Osteocyte (in vitro differentiated cells): ENCODE measurements at places on chromosomes 6 and 20.

GRCh38 chr6:142605922-142606485 is 304.2 kb downstream of the ADGRG6 start:
- H3K36me3 ChIP-seq = no peaks in the 10 kb centered on the region
- H3K4me3 ChIP-seq = no peak overlapping the region
- no peak for DNase-seq
- H3K27ac ChIP-seq = no peak overlapping the region

GRCh38 chr6:169263374-169263773 is 9.7 kb upstream of the THBS2 start:
- H3K27ac ChIP-seq = no peak overlapping the region
- H3K36me3 ChIP-seq = no peaks in the 10 kb centered on the region
- DNase-seq = no peak
- peaks cover 7% of the 10 kb centered on the region for H3K4me1 ChIP-seq
- no peak overlapping the region for H3K4me3 ChIP-seq

DNA sequence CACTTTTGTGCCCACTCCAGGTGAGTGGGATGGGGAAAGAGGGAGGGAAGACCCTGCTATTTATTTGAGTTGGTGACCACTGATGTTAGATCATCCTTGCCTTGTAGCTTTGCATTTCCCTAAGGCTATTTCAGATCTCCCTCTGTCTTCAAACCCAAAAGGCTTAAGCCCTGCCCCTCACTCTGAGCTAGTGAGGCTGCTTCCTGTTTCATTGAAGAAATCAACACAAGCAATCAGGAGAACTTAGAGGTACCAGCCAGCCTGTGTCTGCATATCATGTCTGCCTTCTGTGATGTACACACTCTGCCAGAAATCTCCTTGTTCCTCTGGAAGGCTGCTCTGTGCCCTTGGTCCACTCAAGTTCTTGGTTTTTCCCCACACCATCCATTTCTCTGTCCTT is 135.3 kb downstream of the ARID1B start:
- peaks cover 15% of the 10 kb centered on the region for H3K4me1 ChIP-seq
- peaks cover 20% of the 10 kb centered on the region for H3K36me3 ChIP-seq
- H3K4me3 ChIP-seq = no peak overlapping the region

- H3K27ac ChIP-seq = no peak overlapping the region
- no peak for DNase-seq
- peaks cover 32% of the 10 kb centered on the region for H3K4me1 ChIP-seq
- peak overlapping the region; percentile 84 for H3K4me3 ChIP-seq
- peaks cover 81% of the 10 kb centered on the region for H3K27me3 ChIP-seq
These were observed 891 bp downstream of the RSPO3 start for GRCh38 chr6:127119102-127120022.

DNA sequence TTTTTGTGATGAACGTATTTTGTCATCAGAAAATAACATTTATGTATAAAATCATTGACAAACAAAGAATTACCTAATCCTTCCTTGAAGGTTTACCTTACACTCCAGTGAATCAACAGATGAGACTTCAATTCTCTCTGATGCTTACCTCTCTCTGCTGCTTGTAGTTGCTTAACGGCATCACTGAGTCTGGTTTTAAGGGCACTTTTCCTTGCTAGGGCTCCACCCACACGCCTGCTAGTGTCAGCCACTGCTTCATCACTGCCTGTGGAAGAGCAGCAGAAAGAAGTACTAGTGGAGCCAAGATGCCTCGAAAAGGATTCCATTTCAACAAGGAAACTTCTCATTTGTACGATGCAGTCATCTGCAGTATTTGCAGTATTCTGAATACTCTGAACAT is 63.0 kb downstream of the FAM229B start:
- no peak overlapping the region for H3K27ac ChIP-seq
- H3K4me1 ChIP-seq = peaks cover 2% of the 10 kb centered on the region
- H3K4me3 ChIP-seq = no peak overlapping the region
- peaks cover 55% of the 10 kb centered on the region for H3K36me3 ChIP-seq

DNA sequence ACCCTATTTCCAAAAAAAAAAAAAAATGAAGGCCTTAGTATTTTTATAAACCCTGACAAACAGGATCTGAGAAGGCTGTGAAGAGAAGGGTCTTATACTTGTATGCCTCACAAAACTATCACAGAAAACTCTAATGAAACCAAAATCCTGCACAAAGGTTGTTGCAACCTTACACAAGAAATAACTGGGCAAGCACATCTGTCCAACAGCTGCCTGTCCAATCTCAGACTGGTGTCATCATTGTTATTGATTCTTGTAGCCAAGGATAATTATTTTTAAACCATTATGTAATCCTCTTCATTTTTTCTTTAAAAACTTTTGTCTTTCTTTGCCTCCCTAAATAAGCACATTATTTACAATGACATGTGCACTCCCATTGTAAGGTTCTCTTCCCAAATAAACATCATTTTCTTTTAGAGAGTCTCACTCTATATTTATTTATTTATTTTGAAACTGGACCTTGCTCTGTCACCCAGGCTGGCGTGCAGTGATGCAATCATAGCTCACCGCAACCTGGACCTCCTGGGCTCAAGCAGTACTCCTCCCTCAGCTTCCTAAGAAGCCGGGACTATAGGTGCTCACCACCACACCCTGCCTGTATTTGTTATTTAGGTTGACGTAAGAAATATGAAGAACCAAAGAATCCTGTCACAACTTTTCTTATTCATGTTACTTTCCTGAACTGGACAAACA is 697.1 kb downstream of the DOK5 start:
- H3K27me3 ChIP-seq = no peaks in the 10 kb centered on the region
- no peak overlapping the region for H3K27ac ChIP-seq
- no peaks in the 10 kb centered on the region for H3K4me1 ChIP-seq
- DNase-seq = no peak
- no peak overlapping the region for H3K4me3 ChIP-seq

GRCh38 chr6:136782021-136782770 is 10.1 kb downstream of the MAP3K5 start:
- H3K4me1 ChIP-seq = peaks cover 8% of the 10 kb centered on the region
- no peaks in the 10 kb centered on the region for H3K36me3 ChIP-seq
- no peaks in the 10 kb centered on the region for H3K27me3 ChIP-seq
- DNase-seq = no peak

- peak overlapping the region; percentile 64 for H3K4me3 ChIP-seq
- no peak overlapping the region for H3K27ac ChIP-seq
- H3K27me3 ChIP-seq = peaks cover 72% of the 10 kb centered on the region
- DNase-seq = no peak
These were observed 39.3 kb upstream of the OSTM1 start for GRCh38 chr6:108113557-108114519.

DNA sequence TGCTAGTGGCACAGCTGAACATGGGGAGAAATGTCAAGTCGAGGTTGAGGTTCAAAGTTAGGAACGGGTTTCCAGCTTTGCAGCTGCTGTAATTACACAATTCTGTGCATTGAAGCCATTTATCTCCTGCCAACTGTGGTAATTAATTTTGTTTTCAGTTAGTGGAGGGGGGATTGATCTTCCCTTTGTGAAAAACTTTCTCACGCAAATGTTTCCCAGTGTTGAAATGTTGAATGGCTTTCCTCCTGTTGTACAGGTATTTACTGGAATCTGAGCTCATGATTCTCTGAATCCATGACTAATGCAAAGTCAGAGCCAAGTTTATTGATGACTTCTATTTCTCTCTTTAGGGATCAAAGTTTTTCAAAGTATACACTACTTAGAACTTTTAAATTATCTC is 198.4 kb upstream of the SLC35B3 start:
- no peak for DNase-seq
- no peaks in the 10 kb centered on the region for H3K36me3 ChIP-seq

GRCh38 chr20:4029505-4030467 is 14.4 kb upstream of the RNF24 start:
- H3K27me3 ChIP-seq = peaks cover 24% of the 10 kb centered on the region
- no peak overlapping the region for H3K4me3 ChIP-seq
- no peaks in the 10 kb centered on the region for H3K36me3 ChIP-seq
- no peak overlapping the region for H3K27ac ChIP-seq
- peaks cover 19% of the 10 kb centered on the region for H3K4me1 ChIP-seq

- H3K27ac ChIP-seq = peak overlapping the region; percentile 43
- H3K27me3 ChIP-seq = no peaks in the 10 kb centered on the region
- H3K4me3 ChIP-seq = no peak overlapping the region
These were observed 155.6 kb upstream of the SNX9 start for GRCh38 chr6:157667211-157668008.

DNA sequence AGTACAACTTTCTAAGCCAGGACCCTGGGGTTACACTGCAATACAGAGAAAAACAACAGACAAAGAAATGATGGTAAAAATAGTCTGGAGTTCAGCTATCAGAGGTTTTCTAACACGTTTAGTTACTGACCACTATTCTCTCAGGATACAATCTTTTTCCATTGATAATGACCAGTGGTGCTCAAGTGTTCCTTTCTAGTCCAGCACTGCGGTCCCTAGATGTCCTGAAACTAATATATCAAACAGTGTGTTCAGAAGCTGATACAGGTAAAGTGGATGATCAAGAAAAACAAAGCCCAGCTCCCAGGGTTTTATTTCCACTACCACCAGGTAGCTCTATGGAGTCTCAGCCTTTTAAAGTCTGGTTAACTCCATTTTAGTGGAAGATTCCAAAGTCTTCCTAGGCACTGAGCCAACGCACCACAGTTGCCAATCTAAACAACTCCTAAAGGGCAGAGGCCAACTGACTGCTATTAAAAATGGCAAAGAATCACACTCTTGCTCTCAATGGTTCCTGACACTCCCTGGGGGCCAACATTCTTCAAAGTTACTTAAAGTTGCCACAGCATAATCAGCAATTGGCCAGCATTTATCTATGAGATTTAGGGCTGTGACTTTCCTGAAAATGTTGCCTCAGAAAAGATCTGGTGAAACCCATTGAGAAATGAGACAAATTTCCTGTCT is 38.2 kb downstream of the DZANK1 start:
- no peaks in the 10 kb centered on the region for H3K27me3 ChIP-seq
- no peak overlapping the region for H3K4me3 ChIP-seq
- H3K36me3 ChIP-seq = no peaks in the 10 kb centered on the region
- DNase-seq = peak; percentile 68
- peaks cover 13% of the 10 kb centered on the region for H3K4me1 ChIP-seq
